A549 treated with Hydrocortisone at 1 μM for 4 hours (cell line): ENCODE measurements at places on chromosomes 12 and 14. TPM values are rescaled to one million over a fixed set of nuclear protein-coding genes. Genes with fewer than 3 reads are reported as not detected.

The LMO3 gene
- total RNA-seq: not detected in 5 replicates

The XPOT gene
- 40.4 to 48.9 TPM (median 48.5 TPM) in 5 replicates for total RNA-seq

The TSHR gene
- total RNA-seq: not detected in 5 replicates

The SERPINA10 gene
- 0.05 TPM in 1 of 5 replicates, not detected in the others for total RNA-seq

The TRIM9 gene
- 12.1 to 14.2 TPM (median 13.5 TPM) in 5 replicates for total RNA-seq

The TSPAN11 gene
- total RNA-seq: 0.01 to 0.11 TPM (median 0.08 TPM) in 5 replicates

The CLEC1B gene
- total RNA-seq: not detected in 5 replicates

The PDZRN4 gene
- 0.03 to 0.05 TPM in 2 of 5 replicates, not detected in the others for total RNA-seq

The EML5 gene
- total RNA-seq: 0.28 to 0.63 TPM (median 0.40 TPM) in 5 replicates

The RIN3 gene
- total RNA-seq: 19.8 to 22.4 TPM (median 21.1 TPM) in 5 replicates

The FGF23 gene
- not detected in 5 replicates for total RNA-seq

The SLC25A47 gene
- total RNA-seq: not detected in 5 replicates

The SLC4A8 gene
- total RNA-seq: 1.1 to 1.5 TPM (median 1.3 TPM) in 5 replicates

The ZC2HC1C gene
- 4.5 to 5.6 TPM (median 4.7 TPM) in 5 replicates for total RNA-seq

The SPTB gene
- 1.5 to 1.9 TPM (median 1.7 TPM) in 5 replicates for total RNA-seq

The SALL2 gene
- total RNA-seq: 0.49 to 0.98 TPM (median 0.69 TPM) in 5 replicates

The MANSC4 gene
- not detected in 5 replicates for total RNA-seq

The PTHLH gene
- total RNA-seq: 12.1 to 13.9 TPM (median 13.2 TPM) in 5 replicates

The NFE2 gene
- total RNA-seq: 0.10 TPM in 1 of 5 replicates, not detected in the others

The INSM2 gene
- total RNA-seq: 0.05 to 0.10 TPM (median 0.05 TPM) in 4 of 5 replicates, not detected in the other
